ENCODE measurements at places on chromosomes 4 and X.

DNA sequence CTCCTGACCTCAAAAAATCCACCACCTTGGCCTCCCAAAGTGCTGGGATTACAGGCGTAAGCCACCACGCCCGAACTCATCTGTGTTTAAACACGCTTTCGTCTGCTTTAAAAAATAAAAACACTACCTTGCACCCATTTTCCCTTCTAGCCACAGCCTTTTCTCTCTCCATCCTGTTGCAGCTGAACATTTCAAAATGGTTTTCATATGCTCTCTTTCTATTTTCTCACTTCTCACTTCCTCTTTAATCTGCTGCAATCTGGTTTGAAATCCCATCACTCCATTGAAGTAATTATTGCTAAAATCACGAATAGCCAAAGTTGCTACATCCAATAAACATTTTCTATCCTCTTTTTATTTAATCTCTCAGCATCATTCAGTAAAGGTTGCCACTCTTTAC is 70.0 kb downstream of the DCHS2 start:
- no peak for DNase-seq

- no peak for DNase-seq
Measured at GRCh38 chrX:124300405-124300804, 32.1 kb upstream of the TEX13D start.

DNA sequence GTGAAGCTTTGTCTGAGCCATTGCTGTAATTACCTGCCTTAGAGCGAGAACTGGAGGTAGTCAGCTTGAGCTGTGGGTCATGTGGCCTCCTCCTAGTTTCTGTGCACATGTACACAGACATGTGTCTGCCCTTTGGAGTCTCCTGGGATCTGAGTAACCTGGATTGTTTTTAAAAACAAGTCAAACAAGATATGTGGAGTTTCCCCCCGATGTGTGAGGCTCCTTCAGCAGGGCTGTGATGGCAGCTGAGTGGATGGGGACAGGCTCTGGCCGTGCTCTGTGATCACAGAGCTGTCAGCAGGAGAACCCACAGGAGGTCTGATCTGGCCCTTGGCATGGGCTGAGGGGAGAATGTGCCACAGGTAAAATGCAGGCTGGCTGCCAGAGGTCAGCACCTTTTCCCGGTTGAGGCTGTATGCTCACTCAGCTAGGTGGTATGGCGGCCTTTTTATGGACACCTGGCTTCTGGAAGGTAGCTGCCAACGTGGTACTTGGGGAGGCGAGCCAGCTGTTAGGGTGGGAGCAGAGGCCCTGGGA is 38.4 kb downstream of the NOP14 start:
- DNase-seq, result no peak

DNA sequence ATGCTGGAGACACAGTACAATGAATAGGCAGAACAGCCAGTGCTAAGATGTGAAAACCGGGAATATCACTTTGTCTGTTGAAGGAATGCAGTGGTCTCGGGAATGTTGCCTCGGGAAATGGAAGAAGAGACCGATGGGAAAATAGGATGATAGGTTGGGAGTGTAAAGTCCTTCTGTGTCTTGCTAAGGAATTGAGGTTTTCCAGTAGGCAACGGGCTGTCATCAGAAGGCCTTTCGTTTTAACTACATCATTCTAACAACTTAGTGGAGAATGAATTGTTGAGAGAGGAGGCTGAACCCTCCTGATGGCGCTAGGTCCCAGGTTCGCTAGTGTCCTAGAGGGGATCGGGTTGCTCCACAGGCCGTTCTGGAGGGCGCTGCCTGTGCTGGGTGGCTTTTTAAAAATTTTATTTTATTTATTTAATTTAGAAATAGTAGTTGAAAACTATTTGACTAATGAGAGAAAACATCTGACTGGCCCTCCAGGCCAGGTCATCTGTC is 730 bp downstream of the VBP1 start:
- DNase-seq, result peak; percentile 28

GRCh38 chr4:60945641-60946040 is 254.5 kb upstream of the ADGRL3 start:
- peak; percentile 18 for DNase-seq

DNA sequence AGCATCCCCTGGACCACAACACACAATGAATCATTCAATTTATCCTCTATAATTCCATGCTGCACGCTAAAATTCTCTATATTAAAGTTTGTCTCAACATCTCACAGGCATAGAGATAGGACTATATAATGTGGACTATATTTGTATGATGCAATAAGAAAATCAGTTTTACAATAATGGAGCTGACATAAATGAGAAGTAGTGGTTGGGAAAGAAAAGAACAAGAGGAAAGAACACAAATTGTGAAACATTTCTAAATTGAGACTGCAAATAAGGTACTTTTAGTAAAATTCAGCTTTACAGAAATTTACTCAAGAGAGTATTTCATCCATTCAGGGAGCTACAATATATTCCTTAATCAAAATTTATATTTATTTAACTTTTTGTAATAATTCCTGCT is 120.4 kb downstream of the ARAP2 start:
- DNase-seq, result no peak
